ENCODE measurements at places on chromosomes 3 and 15.

- DNase-seq = no peak
These were observed 11.2 kb downstream of the SENP7 start for GRCh38 chr3:101501783-101502182.

DNA sequence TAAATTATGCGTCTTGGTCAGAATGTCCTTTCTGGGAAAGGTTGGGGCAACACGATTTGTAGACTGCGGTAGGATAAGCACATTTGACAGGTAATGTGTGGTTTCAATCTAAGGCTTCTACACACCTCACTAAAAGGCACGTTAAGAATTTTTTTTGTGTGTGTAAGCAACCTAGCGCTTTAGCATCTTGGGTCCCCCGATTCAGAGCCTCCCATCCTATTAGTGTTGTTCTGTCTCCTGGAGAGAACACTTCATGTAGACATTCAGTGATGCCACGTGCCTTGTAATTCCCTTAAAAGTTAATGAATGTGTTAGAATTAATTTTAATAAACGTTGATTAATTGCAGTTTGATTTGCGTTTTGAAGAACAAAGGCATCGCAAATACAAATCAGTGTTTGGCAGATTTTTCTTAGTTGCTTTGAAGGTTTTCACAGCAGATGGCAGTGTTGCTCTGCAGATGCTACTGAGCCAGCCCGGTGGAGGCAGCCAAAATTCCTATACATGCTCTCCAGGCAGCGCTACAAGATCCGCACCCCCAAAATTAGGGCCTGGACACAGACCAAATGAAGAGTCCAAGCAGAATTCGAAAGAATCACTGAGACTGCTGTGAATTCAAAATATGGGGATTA is 63.5 kb downstream of the OTOL1 start:
- no peak for DNase-seq

GRCh38 chr3:44236485-44236908 is 5.2 kb upstream of the TOPAZ1 start:
- DNase-seq = no peak

DNA sequence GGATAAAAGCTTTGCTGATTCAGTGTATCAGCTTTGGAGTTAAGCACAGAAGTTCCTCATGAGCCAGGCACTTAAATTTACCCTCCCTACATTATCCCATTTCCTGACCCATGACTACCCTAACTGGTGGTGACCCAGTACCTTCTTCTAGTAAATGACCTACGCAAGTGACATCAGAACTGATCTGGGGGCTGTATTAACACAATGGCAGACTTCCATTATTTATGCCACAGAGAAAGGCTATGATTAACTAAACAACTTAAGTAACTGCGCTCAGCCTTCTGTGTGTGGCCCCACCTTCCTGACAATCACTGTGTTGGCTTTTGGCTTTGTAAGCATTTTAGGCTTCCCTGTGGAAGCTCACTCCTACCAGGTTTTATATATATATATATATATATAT is 1.9 kb downstream of the MB21D2 start:
- no peak for DNase-seq

DNA sequence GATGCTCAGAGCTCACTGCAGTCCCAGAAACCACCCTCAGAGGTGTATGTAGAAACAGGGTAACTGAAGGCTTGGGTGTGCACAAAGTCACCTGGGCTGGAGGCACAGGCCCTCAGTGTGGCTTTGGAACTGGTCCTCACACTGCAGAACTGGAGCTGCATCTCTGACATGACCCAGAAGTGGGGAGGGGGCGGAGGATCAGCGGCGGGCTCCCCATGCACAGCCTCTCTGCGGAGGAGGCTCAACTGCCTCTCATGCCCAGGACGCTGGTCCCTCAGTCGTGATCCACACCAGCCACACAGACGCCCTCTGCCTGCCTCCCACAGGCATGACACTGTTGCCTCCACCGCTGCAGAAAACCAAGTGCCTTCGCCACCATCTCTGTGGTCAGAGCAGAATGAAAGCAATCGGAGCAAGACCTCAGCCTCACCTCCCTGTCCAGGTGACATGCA is 73.7 kb downstream of the TM2D3 start:
- no peak for DNase-seq

DNA sequence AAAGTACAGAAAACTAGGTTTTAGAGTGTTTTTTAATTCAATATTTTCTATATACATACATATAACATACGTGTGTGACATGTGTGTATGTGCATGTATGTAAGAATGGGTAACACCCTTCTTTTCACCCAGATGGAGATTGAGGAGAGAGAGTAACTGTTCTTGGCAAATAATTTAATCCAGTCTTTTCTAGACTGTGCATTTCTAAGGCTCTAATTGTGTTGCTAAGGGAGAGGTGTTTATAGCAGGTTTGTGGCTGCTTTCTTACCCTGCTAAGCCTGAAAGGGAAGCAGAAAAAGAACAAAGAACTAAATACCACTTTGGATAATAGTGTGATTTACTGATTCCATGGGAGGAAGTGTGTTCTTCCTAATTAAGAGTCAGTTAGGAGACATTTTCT is 46.0 kb upstream of the ALDH1L1 start:
- DNase-seq = no peak

DNA sequence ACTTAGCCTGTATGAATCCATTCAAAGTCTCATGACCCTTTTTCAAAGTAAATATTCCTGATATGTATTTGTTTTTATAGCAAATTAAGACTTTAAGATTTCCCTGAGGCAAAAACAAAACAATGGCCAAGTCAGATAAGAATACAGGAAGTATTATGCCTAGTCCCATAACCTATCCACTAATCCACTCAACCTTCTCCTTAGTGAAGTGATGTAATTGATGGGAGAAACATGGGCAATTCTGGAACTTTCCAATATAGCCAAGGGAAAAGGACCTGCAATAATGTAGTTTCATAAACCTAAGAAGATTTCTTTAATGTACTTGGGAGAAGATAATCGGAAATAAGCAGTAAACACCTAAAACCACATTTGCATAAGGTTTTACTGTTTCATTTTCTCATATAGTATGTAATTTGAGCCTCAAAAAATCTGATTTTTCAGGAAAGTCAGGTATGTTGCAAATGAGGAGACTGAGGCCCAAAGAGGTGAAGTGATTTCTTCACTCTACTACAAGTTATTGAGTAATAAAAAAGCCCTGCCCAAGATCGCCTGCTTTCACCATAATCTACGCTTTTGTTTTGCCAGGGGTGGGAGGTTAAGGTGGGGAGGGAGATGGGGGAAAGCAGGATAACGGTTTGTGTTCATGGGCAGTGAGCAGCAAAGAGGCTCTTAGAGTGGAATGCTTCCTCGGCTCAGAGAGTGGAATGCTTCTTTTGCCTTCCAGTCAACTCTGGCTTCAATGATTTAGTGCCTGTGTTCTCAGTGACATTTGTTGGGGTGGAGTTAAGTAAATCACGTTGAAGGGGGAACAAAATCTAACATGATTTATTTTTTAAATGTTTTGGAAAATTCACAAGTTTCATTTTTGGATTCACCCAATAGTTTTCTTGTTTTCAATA is 95.0 kb upstream of the FNDC3B start:
- DNase-seq = no peak

GRCh38 chr3:115388166-115388565 is 235.1 kb upstream of the GAP43 start:
- DNase-seq = no peak

Measured in GM18507 (cell line).